ENCODE measurements at places on chromosomes 2 and 18.
A peak's percentile ranks its signal among the peaks of the same experiment; 100 is the strongest.

GRCh38 chr2:54330926-54331835 is 75.2 kb upstream of the TSPYL6 start:
- no peak for DNase-seq

DNA sequence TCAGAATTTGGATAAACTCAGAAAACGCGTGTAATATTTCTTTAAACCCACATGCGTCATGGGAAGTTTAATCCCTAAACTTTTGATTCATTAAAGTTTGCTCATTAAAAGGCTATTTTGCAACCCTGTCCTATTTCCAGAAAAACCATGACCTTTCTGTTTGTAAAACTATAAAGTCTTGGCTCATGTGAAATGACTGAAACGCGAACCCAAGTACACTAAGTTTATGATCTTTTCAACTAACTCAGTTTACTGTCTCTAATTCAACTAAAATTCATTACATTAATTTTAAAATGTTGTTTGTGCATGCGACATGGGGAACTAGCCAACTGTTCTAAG is 3.9 kb upstream of the RPL31 start:
- no peak for DNase-seq

- DNase-seq = no peak
Measured at GRCh38 chr18:79452190-79452990, 56.7 kb downstream of the NFATC1 start.

DNA sequence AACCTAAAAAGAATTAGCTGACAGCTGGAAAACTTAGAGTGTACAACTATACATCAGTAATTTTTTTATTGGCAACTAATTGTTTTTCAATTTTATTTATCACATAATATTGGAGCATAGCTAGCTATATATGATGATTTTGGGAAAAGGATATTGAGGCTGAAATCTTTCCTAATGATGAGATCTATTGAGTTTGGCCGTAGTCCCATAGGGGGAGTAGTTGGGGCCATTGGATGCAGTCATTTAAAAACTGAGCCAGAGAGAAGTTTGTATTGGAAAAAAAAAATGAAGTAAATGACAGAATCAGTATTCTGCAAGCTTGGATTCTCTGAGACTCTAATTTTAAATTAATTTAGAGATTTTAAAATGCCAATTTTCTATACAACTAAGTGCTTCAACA is 179.8 kb downstream of the LTBP1 start:
- DNase-seq = no peak

GRCh38 chr2:171798156-171798820 is 95.8 kb downstream of the SLC25A12 start:
- DNase-seq = peak; percentile 24

DNA sequence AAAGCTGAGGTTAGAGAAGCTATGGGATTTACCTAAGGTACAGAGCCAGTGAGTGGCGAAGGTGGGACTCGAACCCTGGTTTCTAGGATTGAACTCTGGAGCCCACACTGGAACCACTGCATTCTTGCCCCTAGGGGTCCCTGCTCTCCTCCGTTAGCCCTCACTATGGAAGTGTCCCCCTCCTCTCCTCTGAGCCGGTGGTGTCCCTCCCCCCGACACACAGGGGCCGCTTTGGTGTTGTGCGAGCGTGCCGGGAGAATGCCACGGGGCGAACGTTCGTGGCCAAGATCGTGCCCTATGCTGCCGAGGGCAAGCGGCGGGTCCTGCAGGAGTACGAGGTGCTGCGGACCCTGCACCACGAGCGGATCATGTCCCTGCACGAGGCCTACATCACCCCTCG is 8.5 kb upstream of the GMPPA start:
- DNase-seq = no peak

DNA sequence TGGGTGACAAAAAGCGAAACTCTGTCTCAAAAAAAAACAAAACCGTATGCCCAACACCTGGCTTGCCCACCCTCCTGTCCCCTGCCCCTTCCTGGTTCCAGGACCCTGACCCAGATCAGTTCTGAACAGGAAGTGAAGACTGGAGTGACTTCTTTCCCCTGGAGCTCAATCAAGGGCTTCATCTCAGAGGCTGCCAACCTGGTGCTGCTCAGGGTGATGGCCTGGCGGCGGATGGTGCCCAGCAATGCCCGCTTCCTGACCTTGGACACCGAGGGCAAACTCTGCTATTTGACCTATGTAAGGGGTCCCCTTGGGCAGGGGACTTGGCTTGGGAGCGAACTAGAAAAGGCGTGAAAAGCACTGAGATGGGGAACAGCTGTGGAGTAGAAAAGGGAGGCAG is 5.9 kb downstream of the CATIP start:
- no peak for DNase-seq

- DNase-seq = no peak
Measured at GRCh38 chr2:55581435-55581834, 36.0 kb downstream of the PPP4R3B start.

DNA sequence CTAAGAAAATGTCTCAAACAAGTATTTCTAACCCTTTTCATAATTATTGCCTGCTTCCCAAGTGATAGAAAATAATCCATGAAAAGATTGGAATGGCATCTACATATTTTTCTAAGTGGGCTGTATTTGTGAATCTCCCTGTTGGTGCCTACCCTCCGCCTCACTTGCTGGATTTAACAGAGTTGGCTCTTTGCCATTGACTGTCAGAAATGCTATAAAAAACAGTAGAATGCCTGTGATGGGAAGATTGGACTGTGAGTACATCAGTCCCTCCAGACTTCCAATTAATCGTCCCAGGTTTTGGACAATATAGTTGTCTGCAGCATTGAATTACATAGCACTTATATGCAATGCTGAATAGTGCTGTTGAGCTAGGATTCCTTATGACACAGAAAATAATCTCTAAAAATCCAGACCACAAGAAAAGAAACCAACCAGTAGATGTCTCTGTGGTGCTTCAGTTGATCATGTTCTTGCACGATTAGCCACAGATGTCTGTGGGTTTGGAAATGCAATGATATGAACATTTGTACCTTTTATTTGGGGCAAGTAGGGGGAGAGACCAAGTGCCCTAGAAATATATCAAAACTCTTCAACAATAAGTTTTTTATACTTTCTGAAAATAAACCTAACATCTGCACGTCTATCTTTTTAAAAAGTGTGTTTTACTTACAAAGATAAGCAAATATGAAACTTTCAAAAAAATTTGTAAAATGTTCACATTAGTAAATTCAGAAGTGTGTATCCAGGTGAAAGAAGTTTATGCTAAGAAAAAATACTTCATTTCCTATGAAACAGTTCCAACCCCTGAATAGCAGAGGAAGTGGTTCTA is 88.5 kb downstream of the DYNAP start:
- DNase-seq = peak; percentile 44

- DNase-seq = no peak
Measured at GRCh38 chr2:170276925-170277629, 99.1 kb downstream of the MYO3B start.

- no peak for DNase-seq
Measured at GRCh38 chr2:55120634-55121359, 70.5 kb upstream of the RTN4 start.

DNA sequence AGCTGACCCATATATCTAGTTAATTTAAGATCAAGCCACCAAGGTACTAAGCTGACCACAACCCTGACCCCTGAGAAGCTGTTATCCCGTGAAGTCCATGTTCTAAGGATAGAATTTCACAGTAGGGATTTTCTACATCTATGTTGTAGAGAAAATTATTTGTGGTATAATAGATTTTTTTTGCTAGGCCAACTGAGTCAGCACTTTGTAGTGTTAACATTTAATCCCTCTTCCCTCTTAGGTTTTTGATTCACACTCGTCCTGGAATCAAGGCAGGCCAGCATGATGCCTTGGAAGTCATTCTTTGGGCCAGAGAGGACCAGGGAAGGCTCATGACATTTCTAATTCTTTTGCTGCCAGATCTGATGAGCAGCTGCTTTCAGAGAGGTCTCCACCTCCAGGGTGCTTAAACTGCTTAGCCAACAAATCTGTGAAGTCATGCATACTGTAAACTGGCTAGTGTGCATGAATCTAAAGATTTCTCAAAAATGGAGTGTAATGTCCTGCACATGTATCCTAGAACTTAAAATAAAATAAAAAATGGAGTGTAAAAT is 102.5 kb downstream of the RBM43 start:
- no peak for DNase-seq

DNA sequence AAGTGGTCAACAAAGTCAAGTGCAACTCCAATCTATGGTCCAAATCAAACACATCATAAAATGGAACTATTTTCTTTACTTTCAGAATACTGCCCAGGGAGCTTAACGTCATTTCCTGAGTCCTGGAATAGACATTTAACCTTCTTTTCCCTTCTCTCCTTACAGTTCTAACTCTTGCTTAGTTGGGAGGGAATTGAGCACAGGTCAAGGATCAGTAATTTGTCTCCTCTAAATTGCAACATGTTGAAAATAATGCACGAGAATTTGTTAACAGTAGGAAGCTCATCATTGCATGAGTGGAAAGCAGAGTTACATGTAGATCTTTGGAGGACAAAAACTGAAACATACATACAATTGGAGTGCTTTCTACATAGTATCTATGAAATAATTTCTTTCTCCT is 87.7 kb downstream of the MEP1B start:
- no peak for DNase-seq

GRCh38 chr2:85018049-85018447 is 47.1 kb downstream of the KCMF1 start:
- DNase-seq = peak; percentile 45

DNA sequence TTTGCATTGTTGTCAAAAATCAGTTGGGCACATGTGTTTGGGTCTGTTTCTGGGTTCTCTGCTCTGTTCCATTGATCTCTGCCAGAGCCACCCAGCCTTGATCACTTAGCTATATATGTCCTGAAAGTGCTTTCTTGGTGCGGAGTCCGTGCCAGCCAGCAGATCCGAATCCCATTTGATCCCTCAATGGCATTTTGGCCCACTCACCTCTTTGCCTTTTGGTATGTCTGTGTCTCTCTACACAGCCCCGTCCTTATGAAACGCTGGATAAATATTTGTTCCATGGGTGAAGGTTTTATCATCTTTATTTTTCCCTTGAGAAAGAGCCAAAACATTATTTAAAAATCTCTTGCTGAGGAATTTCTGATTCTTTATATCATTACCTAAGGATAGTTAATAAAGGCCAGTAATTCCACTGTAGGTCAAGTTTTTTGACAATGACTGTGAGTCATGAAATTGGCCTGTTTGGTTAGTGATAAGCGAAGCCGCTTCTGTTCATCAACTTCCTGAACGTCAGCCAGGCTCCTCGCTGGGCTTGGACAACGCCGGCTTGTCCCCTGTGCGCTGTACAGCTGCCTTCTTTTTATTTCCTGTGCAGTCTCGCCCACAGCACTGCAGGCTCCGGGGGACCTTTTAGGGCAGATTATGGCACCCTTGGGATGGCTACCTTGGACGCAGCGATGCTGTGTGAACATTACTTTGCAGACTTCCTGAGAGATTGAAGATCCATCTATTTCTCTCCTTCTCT is 24.9 kb downstream of the MTCL1 start:
- DNase-seq = no peak

- DNase-seq = no peak
Measured at GRCh38 chr2:133576714-133577113, 8.5 kb upstream of the NCKAP5 start.

DNA sequence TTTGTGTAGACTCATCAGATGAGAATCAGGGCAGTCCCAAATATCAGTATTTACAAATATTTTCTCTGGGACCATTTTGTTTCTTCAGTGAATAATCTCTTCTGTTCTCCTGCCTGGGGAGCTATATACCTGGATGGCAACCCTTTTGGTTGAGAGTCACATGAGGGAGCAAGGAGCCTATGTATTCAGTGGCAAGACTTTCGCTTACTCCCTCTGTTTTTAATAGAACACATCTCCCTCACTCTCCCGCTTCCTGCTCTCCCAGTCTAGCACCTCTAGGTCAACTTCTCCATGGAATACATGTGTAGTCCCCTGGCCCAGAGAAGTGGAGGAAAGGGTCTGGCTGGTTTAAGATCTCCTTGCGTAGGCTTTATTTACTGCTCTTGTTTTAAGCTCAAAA is 600.3 kb downstream of the CCDC85A start:
- no peak for DNase-seq

- no peak for DNase-seq
Measured at GRCh38 chr2:158988501-158988900, 20.1 kb downstream of the TANC1 start.

DNA sequence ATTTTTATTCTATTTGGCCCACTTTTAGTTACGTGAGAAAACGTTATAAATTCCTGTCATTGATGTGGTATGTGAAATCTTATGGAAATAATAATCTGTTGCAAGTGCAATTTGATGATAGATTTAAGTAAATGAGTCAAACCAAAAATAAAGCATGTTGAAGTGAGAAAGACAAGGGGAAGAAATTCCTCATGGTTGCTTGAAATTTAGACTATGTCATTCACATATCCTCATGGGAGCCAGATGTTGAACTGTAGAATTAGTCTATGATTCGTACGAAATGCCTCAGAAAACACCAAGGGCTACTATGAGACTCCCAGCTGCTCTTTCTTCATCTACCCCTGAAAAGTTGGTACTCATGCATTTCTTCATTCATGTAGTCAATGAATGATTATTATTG is 55.7 kb downstream of the KLHL14 start:
- DNase-seq = no peak

- no peak for DNase-seq
Measured at GRCh38 chr2:179796213-179797007, 65.0 kb downstream of the ZNF385B start.

GRCh38 chr2:197324801-197325200 is 14.2 kb upstream of the ANKRD44 start:
- no peak for DNase-seq

DNA sequence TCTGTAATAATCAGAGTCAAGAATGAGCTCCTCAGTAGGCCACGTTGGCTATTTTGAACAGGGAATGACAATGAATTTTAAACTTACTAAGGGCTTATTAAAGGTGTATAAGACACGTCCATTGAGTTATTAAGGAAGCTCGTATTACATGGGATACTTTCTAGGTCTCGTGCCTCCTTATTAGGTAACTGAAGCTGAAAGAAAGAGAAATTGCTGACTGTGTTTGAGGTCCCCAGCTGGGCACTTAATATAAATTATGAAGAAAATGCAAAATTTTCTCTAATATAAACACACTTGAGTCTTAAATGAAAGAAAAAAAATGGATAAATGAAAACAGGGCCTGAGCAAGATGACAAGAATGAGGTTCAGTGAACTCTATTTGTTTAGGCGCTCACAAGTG is 21.8 kb downstream of the CLUL1 start:
- DNase-seq = no peak

- DNase-seq = no peak
Measured at GRCh38 chr2:62313449-62314227, 117.7 kb downstream of the B3GNT2 start.

- no peak for DNase-seq
Measured at GRCh38 chr2:228615496-228615895, 434.0 kb upstream of the SPHKAP start.

DNA sequence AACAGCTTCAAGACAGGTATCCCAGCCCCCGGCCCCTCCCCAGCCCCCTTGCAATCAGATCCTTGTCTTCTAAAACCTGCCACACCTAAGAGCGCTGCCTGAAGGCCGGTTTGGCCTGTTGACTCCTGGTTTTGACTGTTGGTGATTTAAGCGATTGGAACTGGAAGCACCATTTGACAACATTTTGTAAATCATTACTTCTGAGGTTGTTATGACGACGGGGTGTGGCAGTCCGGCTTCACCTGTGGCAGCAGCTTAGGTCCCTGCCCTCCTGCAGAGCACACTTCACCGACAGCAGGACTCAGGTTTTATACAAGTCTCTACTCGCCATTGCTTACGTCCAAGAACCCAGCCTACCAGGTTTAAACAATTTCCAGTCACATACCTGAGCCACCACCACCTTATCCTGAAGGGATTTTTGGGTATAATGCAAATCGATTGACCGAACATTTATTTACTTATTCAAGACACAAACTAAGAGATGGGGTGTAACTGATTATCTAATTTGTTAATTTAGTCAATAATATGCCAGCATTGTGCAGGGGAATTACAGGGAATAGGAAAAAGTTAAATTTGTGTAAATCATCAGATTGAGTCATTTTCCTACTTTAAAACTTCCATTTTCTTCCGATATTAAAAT is 707 bp upstream of the DGUOK start:
- DNase-seq = no peak

Data from activated CD4-positive, alpha-beta T cell treated with anti-CD3 and anti-CD28 coated beads, Interleukin-2, Interleukin-4, amounts not matched to agents 100 ng/mL and 50 ng/mL, durations not matched to agents 16 hours and 8 hours (primary cell).